Stimulated activated CD4-positive, alpha-beta T cell treated with anti-CD3 and anti-CD28 coated beads, Interleukin-15, amount 100 ng/mL, for 48 hours (primary cell): ENCODE measurements at places on chromosomes 7 and 10.

DNA sequence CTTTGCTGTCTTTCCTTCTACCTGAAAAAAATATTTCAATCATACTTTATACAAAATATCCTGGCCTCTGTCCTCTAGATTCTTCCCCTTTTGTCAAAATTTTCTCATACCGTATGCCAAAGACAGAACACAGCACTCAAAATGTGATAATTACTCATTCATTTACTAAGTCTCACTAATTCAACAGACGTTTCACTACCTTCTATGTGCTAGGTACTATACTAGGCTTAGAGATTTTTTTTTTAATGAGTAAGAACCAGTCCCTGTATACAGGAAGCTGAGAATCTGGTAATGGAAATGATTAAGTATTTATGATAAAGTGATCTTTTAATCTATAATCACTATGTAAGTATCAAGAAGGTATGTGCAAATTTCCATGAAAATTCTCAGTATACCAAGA is 128.0 kb downstream of the ELAPOR2 start:
- no peak for DNase-seq

DNA sequence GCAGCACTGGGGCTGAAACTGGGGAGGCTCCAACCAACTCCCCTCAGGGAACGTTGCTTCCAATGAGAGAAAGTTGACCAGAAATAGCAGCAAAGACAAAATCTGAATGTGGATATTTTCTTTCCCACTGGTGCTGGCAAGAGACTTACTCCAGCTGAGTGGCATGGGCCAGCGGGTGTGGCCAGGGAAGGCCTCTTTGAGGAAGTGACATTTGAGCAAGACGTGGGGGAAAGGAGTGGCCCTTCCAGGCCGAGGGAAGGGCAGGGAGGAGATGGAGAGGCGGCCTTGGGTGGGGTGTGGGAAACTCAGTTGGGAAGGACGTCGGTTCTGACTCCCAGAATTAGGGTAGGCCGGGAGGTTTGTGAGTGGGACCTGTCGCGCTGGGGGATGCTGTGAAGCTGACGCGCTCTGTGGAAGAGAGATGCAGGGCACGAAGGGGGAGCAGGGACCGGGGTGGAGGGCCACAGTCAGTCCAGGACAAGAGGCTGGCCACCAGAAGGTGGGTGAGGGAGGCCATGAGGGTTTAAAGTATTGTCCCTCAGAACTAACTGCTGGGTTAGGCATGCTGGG is 96.7 kb upstream of the IKZF1 start:
- no peak for DNase-seq

GRCh38 chr7:5554287-5554610 is 130.6 kb upstream of the TNRC18 start:
- DNase-seq: no peak

DNA sequence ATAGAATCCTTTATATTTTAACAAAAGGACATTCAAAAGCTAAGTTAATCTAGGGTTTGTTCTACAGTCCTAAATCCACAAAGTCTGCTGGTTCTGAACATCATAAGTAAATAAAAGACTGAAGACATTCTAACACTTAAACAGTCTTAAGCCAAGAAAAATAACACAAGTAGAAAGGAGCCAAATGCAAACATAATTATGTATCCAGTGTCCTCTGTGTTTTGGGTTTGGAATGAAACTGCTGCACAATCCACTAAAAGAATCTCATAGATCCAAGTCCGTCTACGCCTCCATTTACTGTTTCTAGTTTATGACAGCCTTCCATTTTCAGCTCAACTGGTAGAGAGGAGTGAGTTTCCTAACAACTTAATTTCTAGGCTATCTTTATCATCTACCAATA is 623.6 kb upstream of the FZD8 start:
- no peak for DNase-seq

DNA sequence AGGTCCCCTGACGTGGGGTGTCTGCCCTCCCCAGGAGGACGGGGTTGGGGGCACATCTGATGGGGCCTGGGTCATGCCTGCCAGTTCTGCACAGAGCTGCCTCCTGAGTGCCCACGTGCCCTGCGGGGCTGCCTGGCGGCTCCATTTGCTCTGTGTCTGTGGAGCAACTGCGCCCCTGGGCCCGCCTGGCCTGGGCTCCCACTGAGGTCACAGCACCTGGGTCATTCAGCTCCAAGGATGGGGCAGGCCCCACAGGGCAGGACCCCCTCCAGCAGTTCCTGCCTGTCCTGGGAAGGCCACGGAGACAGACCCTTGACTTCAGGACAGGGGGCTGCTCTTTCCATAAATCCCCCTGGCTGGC is 590.6 kb downstream of the PTPRN2 start:
- no peak for DNase-seq

- no peak for DNase-seq
Observed at GRCh38 chr10:125933693-125934092, 37.3 kb downstream of the FANK1 start.

DNA sequence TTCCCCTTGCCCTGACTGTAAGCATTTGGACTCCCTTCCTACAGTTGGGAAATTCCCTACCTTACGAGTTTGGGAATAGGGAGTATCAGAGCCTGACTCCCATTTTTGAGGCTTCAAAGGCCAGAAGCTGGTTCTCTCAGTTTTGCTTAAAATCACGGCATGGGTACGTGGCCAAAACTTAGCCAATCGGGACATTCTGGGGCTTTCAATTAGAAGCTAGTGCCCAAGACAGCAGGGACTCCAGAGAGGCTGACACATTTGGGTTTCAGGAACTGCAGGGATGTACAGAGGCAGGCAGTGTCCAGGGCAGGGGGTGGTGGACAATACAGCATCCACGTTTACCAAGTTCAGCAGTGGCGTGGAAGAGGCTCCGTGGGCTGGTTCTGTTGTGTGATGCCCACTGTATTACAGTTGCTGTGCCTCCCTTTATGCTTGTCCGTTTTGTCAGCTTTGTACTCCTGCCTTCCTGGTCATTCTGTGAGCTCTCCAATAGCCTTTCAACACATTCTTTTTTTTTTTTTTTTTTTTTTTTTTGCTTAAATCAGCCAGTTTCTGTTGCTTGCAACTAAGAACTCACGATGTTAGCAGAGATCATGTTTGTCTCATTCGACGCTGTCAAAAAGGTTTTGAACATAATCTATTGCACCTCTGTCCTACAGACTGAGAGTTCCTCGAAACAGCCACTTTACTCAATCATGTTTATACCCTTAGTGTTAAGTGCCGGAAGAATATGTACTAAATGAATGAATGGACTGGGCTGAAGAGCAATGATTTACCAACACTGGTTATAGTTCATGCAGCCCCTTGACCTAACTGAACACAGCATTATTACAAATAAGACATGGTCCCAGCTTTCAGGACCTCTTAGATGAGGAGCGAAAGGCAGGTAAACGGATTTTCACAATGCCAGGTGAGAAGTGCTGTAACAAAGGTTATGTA is 1.1 kb downstream of the GGCT start:
- no peak for DNase-seq

DNA sequence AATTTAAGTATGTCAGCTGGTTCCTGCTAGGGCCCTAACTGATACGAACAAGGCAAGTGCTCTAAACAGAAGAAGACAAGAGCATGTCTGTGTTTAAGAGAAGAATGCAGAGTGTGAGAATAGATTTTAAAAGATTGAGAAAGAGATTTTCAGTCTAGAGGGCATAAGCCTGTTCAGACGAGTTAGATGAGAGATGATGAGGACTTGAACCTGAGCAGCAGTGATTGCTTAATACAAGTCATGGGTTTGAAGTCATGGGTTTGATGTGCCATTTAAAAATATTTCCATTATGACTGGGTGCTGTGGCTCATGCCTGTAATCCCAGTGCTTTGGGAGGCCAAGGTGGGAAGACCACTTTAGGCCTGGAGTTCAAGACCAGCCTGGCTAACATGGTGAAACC is 108.9 kb upstream of the PLXDC2 start:
- DNase-seq: no peak

- DNase-seq: no peak
Observed at GRCh38 chr10:34593930-34594329, 221.2 kb downstream of the PARD3 start.

- DNase-seq: no peak
Observed at GRCh38 chr7:38863601-38864291, 45.2 kb downstream of the VPS41 start.

- no peak for DNase-seq
Observed at GRCh38 chr10:32751582-32751981, 206.4 kb downstream of the ITGB1 start.

DNA sequence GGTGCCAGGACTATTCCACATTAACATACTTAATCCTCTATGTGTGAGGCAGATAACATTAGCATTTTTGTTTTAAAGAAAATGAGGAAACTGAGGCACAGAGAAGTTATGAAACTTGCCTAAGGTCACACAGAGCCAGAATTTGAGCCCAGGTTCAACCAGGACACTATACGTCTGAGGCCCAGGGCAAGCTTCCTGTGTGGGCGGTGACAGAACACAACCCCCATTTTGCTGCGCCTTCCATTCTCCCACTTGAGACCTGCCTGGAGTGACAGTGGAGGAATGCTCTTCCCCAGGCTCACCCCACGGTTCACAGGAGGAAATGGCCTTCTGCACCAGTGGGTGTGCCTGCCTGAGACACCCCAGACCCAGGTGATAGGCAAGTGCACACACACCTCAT is 164.1 kb downstream of the SH3PXD2A start:
- no peak for DNase-seq

DNA sequence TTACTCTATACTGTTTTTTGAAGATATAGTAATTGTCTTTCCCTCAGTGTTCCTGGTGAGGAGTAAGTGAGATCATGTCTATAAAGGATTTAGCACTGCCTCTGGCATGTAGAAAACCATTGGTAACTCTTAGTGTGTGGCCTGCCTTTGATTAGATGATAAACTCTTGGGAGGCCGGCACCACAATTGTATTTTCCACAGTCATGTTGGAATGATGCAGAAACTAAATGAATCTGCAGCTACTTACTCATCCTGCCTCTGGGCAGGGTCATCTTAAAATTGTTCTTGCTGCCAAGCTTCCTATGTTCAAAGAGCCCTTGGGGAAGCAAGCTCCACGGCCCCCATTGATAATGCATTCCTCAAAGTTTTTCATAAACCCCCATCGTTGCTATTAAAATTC is 204.6 kb downstream of the ANKRD7 start:
- DNase-seq: no peak

GRCh38 chr10:124300224-124300623 is 118.5 kb downstream of the OAT start:
- DNase-seq: no peak
